Stimulated activated CD8-positive, alpha-beta memory T cell treated with anti-CD3 and anti-CD28 coated beads, Interleukin-4, amount 100 ng/mL, for 1 hour (primary cell): ENCODE measurements at places on chromosomes 13 and 19.

DNA sequence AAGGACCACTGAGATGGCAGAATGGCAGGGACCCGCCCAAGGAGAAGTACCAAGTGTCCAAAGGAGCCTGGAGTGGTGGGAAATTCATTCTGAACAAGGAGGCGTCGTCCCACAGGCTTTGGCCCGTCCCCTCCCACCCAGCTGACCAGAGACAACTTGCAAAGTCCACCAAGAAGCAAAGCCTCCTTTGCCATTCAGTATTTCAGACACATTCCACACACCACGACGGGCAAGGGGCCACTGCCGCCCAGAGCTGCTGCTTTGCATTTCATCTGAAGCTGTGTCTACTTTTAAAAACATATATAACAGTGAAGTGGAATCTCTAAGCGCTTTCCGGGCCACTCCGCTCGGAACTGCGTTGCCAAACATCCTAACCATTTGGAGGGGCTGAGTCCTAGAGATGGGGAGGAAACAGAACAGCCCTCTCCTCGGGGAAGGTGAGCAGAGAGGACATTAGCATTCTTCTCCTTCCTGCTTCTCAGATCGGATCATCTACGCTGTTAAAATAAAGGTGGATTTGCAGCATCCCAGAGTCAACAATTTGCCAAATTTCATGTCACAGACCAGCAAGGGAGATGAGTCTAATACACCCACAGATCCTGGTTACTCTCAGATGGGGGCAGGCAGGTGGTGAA lies 89.0 kb upstream of the ZNF507 start:
- DNase-seq, result no peak

GRCh38 chr13:33185853-33186252 lies 99.7 kb downstream of the STARD13 start:
- no peak for DNase-seq

- no peak for DNase-seq
Observed at GRCh38 chr19:19399733-19400433, 5.6 kb upstream of the GATAD2A start.

DNA sequence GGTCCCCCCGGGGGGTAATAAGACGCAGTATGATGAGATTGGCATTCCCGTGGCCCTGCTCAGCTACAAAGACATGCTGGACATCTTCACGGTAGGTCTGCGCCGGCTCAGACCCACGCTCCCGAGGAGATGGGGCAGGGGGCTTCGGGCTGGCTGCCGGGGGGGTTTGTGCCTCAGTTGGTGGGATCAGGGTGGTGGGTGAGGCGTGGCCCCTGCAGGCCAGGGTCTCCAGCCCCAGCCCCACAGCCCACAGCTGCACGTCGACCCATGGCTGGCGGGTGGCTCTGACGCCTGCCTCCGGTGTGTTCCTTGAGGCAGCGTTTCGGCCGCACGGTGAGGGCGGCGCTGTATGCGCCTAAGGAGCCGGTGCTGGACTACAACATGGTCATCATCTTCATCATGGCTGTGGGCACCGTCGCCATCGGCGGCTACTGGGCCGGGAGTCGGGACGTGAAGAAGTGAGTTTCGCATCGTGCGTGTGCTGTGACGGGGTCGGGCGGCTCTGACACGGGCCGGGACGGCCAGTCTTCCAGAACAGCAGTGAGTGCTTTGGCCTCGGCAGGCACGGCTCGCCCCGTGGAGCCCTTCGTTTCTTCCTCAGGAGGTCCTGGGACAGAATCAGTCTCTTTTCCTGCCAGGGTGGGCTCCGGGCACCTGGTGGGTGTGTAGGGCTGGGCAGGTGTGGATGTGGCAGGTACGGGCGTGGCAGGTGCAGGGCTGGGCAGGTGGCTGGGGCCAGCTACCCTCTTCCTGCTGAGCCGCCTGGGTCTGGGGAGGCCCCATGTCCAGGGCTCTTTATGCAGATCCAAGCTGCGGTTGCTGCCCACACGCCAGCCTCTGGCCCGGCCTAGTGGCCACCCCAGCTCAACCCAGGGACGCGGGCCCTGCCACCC lies 10.5 kb downstream of the SPPL2B start:
- no peak for DNase-seq

DNA sequence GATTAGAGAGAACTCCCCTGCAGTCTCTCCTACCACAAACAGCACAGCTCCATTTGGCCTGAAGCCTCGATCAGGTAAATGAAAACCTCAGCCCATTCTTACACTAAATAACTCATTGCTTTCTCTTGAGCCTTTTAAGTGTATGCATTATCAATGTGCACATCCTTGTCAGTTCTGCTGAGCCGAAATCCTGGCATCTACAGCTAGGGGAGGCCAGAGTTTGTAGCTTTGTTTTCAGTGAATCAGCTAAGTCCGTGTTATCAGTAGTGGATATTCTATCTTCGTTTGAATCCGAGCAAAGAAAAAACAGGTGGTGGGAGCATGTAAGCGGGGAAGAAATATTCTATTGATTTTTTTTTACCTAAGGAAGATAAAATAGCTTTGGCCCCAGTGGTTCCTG lies 84.4 kb downstream of the ESD start:
- no peak for DNase-seq

DNA sequence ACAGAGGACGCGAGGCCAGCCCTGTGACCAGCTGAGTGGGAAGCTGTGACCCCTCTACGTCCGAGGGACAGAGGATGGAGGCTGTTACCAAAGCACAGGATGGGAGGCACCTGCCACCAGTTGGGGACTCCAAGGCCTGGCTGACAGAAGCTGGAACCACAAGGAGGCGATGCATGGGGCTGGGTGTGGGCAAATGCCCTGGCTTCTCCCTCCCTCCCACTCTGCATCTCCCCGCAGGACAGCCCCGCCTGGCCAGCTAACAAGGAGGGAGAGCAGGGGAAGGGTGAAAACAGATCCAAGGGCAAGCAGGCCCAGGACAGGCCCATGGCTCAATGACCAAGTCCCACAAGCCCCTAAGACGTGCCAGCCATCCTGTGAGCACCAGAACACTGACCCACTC lies 28.6 kb downstream of the AKT2 start:
- no peak for DNase-seq

- no peak for DNase-seq
Observed at GRCh38 chr19:46887240-46887782, 26.5 kb downstream of the ARHGAP35 start.

DNA sequence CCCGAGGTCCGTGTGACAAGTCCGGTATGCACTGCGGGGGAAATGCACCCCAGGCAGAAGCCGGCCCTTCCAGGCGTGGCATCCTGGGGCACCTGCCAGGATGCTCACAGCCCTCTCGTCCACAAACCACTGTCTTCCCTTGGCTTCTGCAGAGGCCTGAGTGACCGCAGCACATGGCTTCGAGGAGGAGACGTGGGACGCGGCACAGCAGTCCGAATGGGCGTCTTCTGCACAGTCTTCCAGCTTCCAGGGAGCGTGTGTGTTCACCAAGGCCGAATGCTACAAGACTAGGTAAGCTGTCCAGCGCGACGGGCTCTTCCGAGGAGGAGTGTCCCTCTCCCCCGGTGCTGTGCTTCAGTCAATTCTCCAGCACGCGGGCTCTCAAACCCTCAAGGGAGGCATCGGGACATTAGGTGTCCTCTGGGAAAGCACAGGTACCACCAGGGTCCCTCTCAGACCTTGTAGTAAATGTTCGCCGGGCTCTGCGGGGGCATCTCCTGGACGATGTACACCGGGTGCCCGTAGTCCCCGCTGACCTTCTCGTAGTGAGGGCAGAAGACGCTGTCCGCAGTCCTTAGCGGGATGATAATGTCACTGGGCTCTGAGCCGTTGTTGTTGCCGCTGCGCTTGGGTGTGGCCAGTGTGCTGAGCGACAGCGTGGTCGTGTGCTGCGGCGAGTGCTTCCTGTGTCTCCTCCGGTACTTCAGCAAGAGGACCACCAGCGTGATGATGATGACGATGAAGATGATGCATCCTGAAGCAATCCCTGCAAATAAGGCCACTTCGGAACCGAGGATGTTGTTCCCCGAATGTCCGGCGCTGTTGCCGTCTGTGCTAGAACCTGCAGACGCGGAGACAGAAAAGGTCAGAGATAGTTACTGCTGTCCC lies 42.6 kb downstream of the EFNB2 start:
- no peak for DNase-seq

- DNase-seq, result no peak
Observed at GRCh38 chr19:48961673-48962028, 3.5 kb upstream of the FTL start.

DNA sequence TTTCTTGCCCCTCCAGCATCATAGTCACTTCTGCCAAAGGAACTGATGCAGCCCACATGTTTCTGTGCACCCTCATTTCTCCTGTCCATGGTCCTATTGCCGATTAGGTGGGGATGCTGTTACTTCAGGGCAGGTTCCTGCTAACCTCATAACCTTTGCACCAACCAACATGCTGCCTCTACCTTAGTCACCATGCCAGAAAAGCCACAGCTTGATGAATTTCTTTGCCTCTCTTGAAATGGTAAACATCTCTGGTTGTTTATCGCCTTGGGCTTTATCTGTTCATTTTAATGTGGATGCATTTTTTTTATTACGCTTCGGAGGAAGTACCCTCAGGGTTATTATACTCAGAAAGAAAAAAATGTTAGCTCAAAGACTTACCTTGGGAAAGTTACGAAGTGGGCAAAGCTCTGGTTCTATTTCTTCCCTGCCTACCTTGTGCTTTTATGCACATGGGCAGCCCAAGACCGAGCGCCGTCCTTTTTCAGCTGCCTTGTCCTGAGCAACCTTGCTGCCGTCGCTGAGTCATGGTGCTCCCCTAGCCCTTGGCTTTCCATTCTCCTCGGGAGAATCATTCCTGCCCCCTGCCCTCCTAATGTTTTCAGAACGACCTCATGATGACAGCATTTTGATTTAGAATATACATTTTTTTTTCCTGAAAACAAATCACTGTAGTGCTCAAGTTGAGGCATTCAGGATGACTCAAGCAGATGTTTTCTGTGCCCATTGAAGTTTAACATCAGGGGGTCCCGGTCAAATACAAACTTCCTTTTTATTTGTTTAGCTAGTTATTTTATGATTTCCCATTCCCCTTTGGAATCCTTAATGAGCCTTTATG lies 280.0 kb downstream of the SHISA2 start:
- no peak for DNase-seq

DNA sequence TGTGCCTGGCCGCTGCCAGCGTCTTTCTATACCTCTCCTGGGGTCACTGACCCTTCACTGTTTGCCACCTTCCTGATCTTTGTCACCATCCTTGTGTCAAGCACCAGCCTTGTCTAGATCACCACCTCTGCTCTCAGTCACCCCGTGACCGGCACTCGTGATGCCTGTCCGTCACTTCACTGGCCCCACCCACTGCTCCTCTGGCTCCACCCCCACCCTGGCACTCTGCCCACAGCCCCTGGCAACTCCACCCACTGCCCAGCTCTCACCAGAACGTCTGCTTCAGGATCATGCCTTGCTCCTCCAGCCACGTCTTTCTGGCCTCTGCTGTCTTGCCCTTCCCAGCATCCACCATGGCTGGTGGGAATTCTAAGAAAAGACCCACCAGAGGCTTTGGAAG lies 24.8 kb upstream of the PLA2G4C start:
- no peak for DNase-seq

DNA sequence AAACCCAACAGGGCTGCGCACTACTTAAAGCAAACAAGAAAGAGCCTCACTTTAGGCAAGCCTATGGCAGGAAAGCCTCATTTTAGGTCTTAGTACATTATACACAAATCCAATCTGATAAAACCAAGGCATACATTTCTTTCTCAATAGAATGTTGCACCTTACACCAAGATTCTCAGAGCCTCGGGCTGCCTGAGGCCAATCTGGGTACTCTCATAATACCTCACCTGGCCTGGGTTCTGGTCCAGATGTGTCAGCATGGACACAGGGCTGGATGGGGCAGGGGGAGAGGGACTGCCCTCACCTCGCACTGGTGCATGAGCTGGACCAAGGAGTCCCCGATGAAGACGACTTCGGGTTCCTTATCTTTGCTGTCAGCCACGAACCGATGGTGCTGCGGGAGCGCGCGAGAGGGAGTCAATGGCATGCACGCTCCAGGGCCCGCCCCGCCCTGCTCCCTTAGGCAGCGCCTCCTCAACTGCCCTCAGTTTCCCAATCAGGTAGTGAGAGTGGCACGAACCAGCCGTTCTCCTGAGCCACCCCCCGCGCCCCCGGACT lies at the start of gene PRR19:
Gene PRR19, plus strand, starts transcription at position 487 of the 558 bp plus-strand sequence. CDS start 7,453 bp downstream, outside the sequence.
- DNase-seq, result no peak

- no peak for DNase-seq
Observed at GRCh38 chr19:44738603-44739558, 9.6 kb upstream of the BCL3 start.

DNA sequence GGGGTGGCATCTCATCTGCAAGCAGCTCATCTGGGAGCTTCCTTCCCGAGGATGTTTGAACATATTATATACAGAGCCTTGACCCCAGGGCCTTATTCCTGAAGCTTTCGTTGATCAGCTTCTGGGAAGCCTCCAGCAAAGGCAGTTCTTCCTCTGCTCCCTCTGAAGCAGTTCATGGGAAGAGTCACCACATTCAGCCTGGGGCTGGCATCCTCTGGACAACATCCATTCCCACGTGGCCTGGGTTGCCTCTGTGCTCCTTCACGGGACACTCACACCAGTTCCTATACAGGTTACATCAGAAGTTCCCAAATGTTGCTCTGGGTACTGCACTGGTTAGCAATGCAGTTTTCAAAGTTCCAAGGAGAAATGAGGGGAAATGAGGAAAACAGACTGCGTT lies 29.6 kb downstream of the COL4A2 start:
- DNase-seq, result no peak

- DNase-seq, result no peak
Observed at GRCh38 chr13:99193152-99193551, 7.5 kb upstream of the UBAC2 start.

GRCh38 chr13:41458761-41459431 lies 1.5 kb downstream of the RGCC start:
- no peak for DNase-seq

DNA sequence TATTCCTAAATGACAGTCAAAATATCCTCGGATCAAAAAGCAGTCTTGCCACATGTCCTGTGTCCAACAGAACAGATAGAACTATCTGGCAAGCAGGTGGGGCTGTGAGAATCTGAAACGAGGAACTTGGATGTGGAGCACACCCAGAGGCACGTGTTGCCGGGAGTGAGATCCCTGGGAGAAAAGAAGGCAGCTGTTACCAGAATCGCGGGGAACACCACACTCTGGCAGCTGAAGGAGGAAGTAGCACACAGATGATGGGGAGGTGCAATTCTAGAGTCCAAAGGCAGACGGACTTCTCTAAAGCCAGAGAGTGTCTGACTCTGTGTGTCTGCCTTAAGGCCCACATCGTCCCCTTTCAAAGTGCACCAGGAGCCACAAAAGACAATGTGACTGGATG lies 22.3 kb downstream of the SLC7A1 start:
- DNase-seq, result no peak

- DNase-seq, result no peak
Observed at GRCh38 chr19:41192574-41193429, at the start of gene CYP2S1. Gene CYP2S1, plus strand, starts transcription at chr19:41193219. Its CDS starts 46 bp downstream, at chr19:41193265.

- no peak for DNase-seq
Observed at GRCh38 chr19:6572217-6572616, 18.7 kb downstream of the CD70 start.
